Fibroblast of skin of right biceps (primary cell): ENCODE measurements at places on chromosomes 3 and 15.
A peak's percentile ranks its signal among the peaks of the same experiment; 100 is the strongest.

DNA sequence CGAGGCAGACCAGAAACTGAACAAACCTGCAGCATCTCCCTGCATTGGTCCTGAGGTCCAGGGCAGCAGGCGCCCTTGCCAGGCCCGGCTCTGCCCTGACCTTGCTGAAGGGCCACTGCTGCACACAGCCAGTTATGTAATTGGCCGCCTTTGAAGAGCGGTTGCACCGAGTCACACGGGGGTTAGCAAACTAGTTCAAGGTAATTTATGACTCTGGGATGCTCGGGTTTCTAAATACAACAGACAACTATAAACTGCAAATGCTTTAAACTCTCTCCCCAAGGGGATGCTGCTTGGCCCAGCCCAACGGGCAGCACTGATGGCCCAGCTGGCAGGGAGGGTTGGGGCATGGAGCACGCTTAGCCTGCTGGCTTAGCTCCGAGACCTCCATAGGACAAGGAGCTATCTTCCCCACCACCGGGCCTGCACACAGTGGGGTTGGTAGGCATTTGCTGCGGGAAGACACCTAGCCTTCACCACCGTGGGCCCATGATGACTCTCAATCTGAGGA, 60.3 kb upstream of the IQSEC1 start:
- no peak for DNase-seq

- DNase-seq, result no peak
These were observed 409.8 kb downstream of the GRM7 start for GRCh38 chr3:7270731-7271130.

- DNase-seq, result no peak
These were observed 74.0 kb downstream of the RBMS3 start for GRCh38 chr3:29354894-29355293.

GRCh38 chr3:171586274-171586673, 126.1 kb upstream of the TNIK start:
- DNase-seq, result no peak

- peak; percentile 93 for DNase-seq
These were observed 257.7 kb upstream of the PROK2 start for GRCh38 chr3:72042397-72043203.
